Coronary artery (tissue), 2 donors: ENCODE measurements at places on chromosomes 2 and 18.

DNA sequence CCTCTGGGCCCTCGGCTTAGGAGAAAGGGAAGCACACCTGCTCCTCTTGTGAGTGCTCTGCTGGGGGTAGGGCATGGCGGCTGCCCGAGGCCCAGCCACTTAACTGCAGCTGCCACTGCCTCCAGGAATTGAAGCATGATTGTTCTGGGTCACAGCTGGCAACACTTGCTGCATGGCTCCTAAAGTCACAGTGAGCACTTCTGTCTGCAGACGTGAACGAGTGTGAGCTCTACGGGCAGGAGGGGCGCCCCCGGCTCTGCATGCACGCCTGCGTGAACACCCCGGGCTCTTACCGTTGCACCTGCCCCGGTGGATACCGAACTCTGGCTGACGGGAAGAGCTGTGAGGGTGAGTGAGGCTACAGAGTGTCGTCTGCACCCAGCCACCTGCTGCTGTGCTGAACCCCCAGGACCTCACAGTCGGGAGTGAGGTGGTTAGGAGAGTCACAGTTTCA is 44.4 kb downstream of the FBLN7 start:
- DNase-seq = no peak

DNA sequence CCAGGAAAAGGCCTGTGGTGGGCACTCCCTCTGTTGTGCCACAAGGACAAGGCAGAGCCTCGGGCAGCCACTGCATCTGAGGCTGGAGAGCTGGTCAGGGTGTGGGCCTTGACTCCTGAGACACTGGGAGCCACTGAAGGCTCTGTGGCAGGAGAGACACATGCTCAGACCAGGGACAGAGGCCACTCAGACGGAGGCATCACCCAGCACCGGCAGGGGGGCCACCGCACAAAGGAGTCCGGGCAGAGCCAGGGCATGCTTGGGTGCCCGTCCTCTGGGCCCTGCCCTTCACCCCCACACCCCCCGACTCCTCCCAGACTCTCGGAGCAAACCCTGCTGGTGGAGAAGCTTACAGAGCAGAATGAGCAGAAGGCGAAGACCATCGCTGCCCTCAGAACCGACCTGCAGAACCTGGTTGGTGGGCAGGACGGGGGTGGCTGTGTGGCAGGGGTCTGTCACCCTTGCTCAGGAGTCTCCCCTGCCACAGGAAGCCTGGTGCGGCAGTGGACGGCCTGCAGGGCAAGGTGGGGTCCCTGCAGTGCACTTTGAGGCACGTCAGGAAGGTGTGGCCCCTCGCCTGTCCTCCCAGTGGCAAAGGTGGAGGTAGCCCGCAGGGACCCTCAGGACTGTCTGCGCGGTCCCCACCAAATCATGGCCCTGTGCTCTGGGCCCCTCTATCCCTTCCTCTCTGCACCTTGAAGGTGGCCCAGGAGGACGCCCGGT is 26.0 kb downstream of the CROCC2 start:
- peak; percentile 56 for DNase-seq

DNA sequence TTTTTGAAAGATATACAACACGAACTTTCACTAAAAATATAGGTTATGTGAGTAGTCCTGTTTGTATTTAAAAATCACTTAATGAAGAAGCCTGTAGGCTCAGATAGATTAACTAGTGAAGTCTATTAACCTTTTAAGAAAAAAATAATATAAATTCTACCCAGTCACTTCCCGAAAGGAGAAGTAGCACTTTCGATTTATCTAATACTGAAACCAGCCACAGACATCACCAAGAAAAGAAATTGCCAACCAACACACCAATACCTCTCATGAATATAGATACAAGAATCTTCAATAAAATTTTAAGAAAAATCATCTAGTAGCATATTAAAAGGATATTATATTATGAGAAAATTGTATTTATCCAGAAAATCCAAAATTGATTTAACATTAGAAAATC is 160.5 kb downstream of the GALNT13 start:
- DNase-seq = no peak

DNA sequence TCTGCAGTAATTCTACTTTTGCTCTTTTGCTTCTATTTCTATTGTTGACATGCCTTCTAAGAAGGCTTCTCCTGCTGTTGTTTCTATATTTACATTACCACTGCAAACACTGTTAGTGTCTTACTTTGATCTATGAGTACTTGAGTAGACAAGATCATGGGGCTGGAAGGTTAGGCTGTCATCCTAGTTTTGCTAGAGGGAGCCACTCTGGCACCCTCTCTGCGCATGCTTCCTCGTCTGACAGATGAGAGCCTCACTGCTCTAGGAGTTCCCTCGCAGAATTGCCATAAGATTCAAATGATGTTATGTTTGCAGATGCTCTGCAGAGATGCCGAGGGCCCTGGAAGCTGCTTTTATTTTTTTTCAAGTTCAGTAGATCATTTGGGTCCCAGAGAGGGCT is 185.6 kb downstream of the RNF144A start:
- DNase-seq = no peak

DNA sequence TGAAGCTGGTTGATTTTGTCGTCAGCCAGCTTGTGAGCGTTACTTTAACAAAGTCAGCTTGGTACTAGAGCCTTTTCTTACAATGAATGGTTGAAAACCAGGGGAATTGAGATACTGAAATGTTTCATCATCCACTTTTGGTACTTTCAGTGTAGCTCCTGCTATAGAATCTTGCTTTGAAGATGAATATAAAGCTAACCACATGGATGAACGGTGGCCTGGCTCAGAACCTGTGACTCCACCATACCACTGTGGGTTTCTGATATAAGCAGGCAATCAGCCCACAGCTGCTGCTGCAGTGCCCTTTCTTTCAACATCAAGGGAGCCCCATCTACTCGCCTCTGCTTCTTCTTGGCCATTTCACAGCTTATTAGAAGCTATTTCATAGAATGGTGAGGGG is 53.2 kb upstream of the GPR45 start:
- DNase-seq = no peak

- DNase-seq = no peak
Observed at GRCh38 chr2:88006912-88007439, 9.4 kb downstream of the RNU2-63P start.

GRCh38 chr2:234710587-234710986 is 213.7 kb upstream of the ARL4C start:
- DNase-seq = no peak

GRCh38 chr2:138190999-138191398 is 226.7 kb downstream of the HNMT start:
- no peak for DNase-seq

- DNase-seq = no peak
Observed at GRCh38 chr18:37486848-37487247, 78.8 kb downstream of the CELF4 start.

DNA sequence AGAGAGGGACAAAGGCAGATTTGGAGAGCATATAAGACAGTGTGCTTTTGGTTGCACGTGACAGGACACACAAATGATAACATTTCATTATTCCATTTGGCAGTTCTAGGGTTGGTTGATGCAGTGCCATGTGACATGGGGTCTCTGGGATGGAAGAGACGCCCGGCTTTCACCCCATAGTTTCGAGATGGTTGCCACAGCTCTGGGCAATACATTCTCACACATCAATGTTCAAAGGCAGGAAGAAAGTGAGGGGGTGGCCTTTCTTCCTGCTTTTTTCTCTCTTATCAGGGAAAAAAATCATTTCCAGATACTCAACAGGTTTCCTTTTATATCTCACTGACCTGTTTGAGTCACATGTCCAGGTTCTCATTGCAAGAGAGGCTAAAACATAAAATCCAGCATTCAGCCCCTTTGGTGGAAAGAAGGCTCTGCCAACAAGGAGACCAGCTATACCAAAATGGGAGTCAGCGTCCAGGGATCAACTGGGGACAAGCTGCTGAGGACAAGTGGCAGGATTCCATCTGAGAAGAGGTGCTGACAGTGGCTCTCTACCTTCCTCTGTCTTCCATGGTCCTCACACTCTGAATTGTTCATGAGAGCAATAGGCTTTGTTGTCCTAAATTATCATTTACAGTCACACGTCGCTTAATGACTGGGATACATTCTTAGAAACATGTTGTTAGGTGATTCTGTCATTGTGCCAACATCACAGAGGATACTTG is 29.1 kb upstream of the ANKRD44 start:
- no peak for DNase-seq

GRCh38 chr2:33859176-33859575 is 260.1 kb upstream of the FAM98A start:
- DNase-seq = no peak

DNA sequence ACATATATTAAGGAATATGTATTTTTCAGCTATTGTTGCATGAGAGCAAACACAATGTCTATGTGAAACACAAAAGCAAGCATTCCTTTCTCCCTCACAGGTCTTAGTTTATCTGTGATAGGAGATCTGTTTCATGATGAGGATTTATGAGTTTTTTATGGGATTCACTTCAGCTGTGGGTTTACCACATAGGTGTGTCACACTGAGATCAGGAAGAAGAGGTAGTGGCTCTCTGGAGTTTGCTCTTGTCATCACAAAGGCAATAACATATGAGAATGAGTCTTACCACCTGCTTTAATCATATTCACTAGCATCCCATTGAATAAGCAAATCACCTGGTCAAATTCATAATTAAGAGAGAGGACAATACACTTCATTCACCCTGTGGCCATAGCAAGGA is 960.3 kb upstream of the SLC39A10 start:
- no peak for DNase-seq

DNA sequence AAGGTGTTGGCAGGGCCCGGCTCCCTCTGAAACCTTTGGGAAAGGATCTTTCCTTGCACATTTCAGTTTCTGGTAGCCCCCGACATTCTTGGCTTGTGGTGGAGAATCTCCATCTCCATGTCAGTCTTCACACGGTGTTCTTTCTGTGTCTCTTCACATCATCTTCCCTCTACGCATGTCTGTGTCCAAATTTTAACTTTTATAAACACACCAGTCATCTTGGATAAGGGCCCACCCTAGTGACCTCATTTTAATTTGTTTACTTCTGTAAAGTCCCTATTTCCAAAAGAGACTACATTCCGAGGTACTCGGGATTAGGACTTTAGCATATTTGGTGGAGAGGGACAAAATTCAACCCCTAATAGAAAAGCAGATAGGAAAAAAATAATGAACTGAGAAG is 138.4 kb downstream of the GALNT3 start:
- no peak for DNase-seq

DNA sequence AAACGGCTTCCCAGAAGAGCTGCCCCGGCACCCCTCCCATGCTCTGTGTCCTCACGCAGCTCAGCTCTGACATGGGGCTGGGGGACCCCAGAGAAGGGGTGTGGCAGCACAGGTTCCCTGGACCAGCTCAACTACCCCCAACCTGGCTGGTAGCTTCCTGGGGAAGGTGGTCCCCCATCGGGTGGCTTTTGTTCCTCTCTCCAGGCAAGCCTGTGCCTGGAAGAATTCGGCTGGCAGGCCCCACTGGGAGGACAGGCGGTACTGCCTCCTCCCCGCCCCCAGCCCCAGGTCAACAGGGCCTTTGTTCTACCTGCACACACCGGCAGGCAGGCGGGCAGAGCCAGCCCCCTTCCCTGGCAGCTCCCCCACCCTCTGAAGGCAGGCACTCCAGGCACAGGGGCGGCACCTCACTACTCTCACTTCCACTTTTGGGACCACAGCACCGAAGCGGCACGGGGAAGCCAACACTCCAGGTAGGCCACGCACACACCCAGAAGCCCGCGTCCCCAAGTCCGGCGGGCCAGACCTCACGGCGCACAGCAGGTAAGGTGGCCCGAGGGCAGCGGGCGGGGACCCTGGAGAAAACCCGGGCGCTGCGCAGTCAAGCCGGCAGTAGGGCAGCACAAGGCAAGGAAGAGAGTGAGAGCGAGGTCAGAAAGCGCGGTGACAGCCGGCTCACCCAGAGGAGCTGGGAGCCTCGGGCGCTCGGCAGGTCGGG is 1.3 kb downstream of the HS6ST1 start:
- DNase-seq = peak; percentile 76

GRCh38 chr2:20838016-20838415 is 15.1 kb upstream of the LDAH start:
- DNase-seq = no peak

DNA sequence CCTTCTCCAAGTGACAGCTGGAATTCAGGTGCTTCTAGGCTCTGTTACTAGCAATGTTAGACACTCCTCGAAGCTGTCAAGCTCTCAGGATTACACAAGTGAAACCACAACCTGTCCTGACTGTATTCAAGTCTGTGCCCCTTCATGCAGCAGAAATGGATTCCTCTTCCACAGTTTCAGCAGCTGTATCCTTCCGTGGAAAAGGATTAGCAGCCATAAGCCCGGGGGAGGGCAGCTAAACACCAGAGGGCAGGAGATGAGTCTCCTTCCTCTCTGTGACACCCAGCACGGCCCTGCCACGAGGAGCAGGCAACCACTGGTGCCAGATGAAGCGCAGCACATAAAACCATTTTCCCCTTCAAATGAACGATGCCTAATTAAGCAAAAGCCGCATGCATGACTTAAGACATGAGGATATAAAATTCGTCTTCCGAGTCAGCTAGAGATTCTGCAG is 1.2 kb downstream of the ST3GAL5 start:
- DNase-seq = no peak

DNA sequence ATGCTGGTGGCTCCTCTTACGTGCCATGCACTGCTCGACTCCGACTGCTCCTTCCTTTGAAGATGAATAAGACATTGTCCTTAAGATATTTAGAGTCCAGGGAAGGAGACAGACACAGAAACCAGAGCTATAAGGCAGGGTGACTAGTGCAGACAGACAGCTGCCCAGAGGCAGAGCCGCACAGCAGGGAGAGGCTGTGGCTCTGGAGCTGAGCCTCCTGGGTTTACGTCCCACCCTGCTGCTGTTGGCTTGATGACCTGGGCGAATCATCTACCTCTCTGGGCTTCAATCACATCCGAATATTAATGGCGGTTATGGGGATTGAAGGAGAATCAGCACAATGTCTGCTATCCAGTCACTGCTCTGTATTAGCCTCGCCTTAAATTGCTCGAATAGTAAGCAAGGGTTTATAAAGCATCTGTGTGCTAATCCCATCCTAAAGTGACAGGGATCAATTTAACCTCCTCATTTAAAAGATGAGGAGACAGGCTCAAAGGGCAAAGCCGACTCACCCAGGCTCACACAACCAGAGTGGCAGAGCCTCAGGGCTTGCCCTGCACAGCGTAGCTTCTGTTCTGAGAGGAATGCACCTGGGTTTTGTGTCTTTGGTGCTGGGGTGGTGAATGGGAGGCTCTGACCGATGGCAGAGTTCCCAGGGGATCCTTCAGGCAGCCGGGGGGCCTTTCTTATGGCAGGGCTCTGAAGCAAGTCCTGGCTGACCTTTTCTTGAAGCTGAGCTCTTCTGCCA is 284.1 kb downstream of the MYCN start:
- no peak for DNase-seq
